ENCODE measurements at places on chromosomes 12 and 14. TPM values are rescaled to one million over a fixed set of nuclear protein-coding genes. Genes with fewer than 3 reads are reported as not detected.

MON2 gene
- total RNA-seq: 82.0 TPM

BRI3BP gene
- 8.9 TPM for total RNA-seq

GALNT16 gene
- 0.06 TPM for total RNA-seq

IRAK3 gene
- total RNA-seq: 0.44 TPM

SLCO1B1 gene
- not detected for total RNA-seq

CFAP54 gene
- total RNA-seq: 0.73 TPM

GRCh38 chr12:116454950-116455447 lies 104.2 kb upstream of the MAP1LC3B2 start:
- DNase-seq: no peak

GRCh38 chr14:103522649-103523574 lies at the start of gene CKB:
Gene CKB, minus strand, starts transcription at chr14:103522830. Its CDS starts 337 bp downstream, at chr14:103522493.
- no peak for DNase-seq

GRCh38 chr12:128542844-128543243 lies 275.9 kb downstream of the TMEM132C start:
- no peak for DNase-seq

DNA sequence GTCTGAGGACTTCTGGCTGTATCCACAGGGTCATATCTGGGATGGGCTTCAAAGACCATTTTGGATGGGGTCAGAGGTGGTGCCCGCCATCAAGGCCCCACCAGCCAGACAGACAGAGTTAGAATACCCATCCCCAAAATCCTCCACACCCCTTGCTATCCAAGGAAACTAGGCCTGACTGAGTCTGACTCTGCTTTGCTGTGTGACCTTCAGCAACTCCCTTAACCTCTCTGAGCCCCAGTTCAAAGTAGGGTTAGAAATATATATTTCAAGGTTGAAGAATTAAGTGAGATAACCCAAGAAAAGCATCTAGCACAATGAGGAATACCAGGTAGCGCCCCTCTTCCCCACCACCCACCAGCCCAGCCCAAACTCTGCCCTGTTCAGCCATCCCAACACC lies 20.3 kb downstream of the BCL11B start:
- no peak for DNase-seq

- no peak for DNase-seq
These were observed 21.3 kb downstream of the DTX1 start for GRCh38 chr12:113077859-113078255.

DNA sequence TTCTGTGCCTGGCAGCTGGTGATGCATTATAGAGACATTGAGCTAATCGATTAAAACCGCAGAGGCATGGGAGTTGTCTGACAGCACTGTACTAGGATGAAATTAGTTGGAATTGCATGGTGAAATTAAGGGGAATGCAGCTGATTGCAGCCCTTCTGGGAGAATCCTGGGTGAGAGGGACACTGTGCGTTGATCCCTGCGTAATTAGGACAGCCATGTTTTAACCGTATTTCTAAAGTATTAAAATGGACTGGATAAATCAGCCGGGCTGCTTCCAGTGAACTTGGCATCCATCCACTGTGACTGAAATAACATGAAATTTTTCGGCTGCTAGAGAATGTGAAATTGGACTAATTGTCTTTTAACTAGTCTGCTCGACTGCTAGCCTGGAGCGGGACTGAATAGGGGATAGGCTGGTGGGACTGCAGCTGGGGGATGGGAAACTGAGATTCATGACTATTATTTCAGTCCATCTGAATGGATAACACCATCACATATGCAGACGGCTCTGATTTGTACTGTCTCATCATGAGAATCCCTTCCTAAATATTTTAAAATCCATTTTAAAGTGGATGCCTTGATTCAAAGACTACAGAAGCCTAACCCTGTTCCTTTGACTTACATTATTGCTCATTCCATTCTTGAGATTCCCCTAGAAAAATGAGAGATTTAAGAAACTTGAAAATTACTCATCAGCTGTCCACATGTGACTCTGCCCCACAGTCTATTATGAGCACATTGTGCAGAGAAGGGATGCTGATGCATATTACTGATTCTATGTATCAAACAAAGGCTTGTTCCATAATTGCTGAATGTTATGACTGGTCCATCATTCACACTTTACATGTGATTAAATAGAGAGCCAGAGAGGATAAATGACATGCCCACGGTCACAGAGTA lies 343.9 kb downstream of the NPAS3 start:
- DNase-seq: no peak

- no peak for DNase-seq
These were observed 207.5 kb downstream of the SPTSSA start for GRCh38 chr14:34254571-34254970.

GRCh38 chr14:21109377-21110138 lies 8.7 kb downstream of the TMEM253 start:
- no peak for DNase-seq

GRCh38 chr12:97790281-97790680 lies 327.7 kb downstream of the RMST start:
- DNase-seq: no peak

DNA sequence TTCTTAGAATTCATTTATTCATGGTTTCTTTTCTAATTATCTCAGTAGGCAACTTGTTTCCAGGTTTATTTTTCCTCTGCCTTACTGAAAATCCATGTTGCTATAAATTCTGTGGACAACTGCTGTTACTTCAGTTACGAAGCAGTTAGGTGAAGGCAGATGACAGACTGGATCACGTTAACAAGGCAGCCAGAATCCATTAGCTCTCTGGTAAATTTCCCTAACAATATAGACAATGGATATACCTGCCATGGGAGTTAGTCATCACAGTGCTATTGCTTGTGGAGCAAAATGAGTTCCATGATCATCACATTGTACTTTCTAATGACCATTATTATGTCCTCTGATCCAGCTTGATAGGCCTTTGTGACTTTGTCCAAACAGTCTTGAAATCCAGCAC lies 291.5 kb downstream of the NELL2 start:
- no peak for DNase-seq

DNA sequence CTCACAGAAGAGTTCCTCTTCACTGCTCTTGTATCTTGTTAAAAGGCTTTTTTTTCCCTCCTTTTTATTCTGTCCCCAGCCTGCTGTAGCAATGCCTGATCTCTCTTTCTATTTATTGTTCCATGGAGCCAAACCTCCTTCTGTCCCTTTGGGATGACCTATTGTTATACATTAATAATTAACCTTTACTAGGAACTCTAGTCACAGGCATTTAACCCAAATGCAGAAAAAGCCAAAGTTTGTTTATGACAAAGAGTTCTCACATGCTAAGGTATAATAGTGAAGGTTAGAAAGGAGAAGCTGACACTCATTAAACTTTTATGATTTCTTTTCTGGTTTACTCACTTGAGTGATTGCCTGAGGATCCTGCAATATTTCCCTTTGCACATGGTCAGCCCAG lies 535.8 kb downstream of the NRXN3 start:
- no peak for DNase-seq

DNA sequence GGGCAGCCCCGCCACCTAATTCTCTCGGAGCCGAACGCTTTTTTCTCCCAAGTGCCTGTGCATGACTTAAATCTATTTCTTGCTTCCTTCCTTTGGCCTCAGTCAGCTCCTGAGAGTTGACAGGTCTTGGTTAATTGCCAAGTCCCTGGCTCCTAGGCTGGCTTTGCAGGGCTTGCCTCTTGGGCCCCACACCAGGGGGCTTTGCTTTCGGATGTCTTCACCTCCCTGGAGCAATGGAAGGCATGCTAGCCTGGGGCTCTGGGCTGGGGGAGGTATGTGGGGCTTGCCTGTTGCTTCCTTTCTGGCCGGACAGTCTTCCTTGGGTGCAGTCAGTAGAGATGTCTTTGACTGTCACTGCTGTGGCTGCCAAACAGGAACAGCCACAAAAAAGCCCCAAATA lies 2.2 kb upstream of the KRT80 start:
- DNase-seq: no peak

GRCh38 chr12:75177997-75178396 lies 31.6 kb downstream of the KCNC2 start:
- DNase-seq: no peak

DNA sequence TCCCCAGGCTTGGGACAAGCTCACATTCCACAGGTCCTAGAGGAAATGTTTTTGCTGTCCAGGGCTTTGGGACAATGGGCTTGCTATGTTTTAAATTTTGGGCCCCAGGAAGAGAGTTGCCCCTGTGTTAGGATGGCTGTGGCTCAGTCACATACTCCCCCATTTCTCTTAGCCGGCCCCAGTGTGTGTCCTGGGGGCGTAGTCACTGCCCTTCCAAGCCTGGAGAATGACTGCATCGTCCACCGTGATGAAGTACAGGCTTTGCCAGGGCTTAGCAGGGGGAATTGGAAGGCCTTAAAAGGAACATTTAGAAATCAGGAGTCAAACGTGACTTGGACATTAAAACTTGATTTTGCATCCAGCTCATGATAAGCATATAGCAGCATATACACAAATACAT lies 293.6 kb downstream of the CACNA1C start:
- no peak for DNase-seq

Measured in CD4-positive, alpha-beta memory T cell (primary cell).